ENCODE measurements at places on chromosomes 7 and 10.
A peak's percentile ranks its signal among the peaks of the same experiment; 100 is the strongest.

DNA sequence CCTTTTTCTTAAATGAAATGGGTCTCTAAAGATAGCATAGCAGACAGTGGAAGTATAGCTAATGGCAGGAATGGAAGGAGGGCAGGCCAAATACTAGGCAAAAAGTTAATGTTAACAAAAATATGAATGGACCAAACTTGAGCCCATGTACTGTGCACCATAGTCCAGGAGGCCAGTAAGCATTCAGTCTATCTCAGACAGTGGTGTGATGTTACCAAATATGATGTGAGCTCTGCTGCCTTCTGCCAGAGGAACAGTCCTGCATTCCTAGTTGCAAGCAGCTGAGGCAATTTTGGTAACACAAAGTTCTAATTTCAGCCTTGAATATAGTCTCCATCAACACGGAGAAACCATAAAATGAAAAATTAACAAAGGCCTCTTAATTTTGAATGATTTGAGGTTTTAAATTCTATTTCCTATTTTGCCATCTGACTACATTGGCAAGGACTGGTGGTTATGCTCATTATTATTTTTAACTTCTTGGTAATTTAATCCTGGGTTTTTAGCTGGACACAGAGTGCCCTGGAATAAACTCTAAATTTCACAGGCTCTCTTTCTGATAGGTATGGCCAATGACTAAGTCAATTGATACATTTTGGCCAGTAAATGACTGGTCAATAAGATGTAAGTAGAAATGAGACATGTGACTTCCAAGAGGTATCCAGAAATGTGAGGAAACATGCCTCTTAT is 317.0 kb upstream of the MYO3A start:
- DNase-seq = no peak

GRCh38 chr10:98472196-98472595 is 25.5 kb upstream of the HPS1 start:
- DNase-seq = no peak

DNA sequence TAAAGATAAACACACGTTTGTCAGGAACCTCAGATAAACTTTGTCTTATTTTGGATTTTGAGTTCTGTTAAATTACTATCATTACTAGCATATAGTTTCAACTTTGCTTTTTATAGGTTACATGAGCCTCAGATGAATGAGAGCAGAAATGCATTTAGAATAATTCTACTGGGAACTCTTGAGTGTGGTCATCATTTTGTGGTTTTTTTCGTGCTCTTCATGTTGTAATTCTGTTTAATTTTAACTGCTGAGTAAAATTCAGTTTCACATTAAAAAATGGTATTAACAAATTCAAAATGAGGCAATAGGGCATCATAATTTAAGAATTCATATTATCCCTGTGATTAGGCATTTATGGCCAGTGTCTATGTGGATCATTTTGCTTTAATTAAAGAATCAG is 72.9 kb downstream of the GNAI1 start:
- DNase-seq = no peak

- peak; percentile 49 for DNase-seq
Measured at GRCh38 chr10:78118591-78118990, 84.9 kb downstream of the RPS24 start.

GRCh38 chr7:42953994-42954393 is 21.8 kb downstream of the MRPL32 start:
- DNase-seq = no peak

GRCh38 chr10:47042780-47043750 is 131.8 kb downstream of the PTPN20 start:
- no peak for DNase-seq

GRCh38 chr7:6071406-6071805 is 40.2 kb downstream of the ANKRD61 start:
- no peak for DNase-seq

GRCh38 chr10:31090894-31091607 is 59.4 kb upstream of the ZNF438 start:
- no peak for DNase-seq

GRCh38 chr10:120979435-120980278 is 128.5 kb downstream of the WDR11 start:
- DNase-seq = peak; percentile 82

DNA sequence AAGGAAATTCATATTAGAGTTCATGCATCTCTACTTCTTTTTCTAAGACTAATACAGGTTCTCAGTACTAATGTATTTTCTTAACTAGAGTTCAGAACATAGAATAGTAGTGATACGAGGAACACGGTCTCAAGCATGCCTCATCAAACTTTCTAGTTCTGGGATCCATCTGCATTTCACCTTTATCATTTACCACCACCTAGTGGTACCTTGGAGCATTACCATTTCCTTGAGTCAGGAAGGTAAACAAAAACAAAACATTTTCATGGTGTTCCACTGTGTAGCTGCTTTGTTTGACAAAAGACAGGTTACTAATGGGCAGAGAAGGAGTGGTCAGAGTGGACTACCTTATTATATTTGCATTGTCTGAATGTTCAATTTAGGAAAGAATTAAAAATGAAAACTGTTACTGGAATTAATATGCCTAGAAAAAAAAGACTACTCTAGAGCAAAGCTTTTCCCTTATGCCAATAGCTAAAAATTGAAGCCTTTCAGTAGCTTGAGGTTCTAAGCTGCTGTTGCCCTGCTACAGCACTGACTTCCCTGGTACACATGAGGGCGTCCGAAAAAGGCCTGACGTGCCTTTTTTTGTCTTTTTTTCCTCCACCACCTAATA is 44.5 kb downstream of the STARD3NL start:
- DNase-seq = peak; percentile 66

- peak; percentile 26 for DNase-seq
Measured at GRCh38 chr7:108805808-108806397, 236.2 kb downstream of the DNAJB9 start.

DNA sequence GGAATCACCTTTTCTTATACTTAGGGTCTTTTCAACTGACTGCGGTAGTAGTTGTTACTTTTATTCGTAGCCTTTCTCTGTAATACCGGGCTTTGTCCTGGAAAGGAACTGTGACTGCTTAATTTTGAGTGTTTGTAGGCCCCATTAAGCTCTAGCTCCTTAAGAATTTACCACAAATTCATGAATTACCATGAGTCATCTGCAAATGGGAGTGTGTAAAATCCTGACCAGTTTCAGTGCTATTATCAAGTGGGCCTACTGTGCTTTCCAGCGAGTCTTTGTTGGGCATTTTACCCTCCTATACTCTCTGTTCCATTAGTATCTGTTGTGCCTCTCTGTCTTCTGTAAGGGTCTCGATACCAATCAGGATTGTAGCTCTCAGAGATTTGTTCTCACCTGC is 49.7 kb downstream of the ZMYND11 start:
- no peak for DNase-seq

- no peak for DNase-seq
Measured at GRCh38 chr7:40311307-40311706, 176.5 kb downstream of the SUGCT start.
